ENCODE measurements at places on chromosomes 13 and 19.

DNA sequence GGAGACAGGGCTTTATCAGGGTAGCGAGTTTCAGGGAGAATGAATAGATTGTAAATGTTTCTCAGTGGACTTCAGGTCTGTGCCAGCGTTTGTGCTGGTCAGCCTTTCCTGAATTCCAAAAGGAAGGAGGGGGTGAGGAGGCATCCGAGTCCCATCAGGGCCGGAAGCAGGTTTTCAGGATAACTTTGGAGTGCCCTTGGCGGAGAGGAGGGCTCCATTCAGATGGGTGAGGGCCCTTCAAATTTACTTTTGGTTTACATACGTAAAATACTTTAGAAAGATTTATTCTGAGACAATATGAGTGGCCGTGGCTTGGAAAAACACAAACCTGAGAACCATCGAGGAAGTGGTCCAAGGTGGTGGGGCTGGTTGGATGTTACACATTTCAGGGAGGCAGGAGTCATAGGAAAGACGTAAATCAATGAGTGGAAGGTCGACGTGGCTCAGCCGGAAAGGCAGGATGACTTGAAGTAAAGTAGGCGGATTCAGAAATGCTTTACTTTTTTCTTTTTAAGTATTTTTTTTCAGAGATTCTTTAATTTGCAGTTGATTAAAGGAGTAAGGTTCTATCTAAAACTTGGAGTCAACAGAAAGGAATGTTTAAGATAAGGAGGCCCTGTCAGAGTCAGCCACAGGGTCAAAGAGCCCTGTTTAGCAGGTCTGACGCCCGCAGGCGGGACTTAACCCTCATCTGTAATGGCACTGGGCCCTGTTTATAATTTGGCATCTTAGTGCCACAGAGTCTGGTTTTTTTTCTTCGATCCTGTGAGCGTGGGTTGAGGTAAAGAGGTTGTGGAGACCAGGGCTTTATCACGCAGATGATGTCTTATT lies 32.8 kb downstream of the ATP11A start:
- peak; percentile 50 for DNase-seq

GRCh38 chr19:58330458-58330857 lies 3.7 kb downstream of the ZSCAN22 start:
- DNase-seq = no peak

- DNase-seq = no peak
Observed at GRCh38 chr13:108304170-108305016, 34.9 kb downstream of the TNFSF13B start.

GRCh38 chr19:39052243-39052746 lies 19.9 kb upstream of the FBXO27 start:
- peak; percentile 75 for DNase-seq

- no peak for DNase-seq
Observed at GRCh38 chr13:102688306-102688973, 6.4 kb downstream of the METTL21C start.

DNA sequence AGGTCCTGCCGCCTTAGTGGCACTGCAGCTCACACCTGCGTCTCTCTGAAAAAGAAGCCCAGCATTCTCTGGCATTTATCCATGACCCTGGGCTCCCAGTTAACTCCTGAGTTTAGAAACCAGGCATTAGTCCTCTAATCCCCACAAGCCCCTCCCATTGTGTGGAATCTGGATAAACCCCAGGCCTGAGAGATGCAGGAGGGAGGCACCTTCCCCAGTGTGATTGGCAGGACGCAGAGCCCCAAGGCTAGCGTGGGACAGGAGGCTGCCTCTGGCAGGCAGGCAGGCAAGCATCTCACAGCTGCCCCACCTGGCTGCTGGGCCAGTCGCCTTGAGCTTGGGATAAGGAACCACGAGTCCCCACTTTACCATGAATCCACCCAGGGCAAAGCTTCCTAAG lies 11.0 kb upstream of the SERPINE3 start:
- DNase-seq = no peak

GRCh38 chr19:10422846-10423245 lies 2.5 kb downstream of the PDE4A start:
- DNase-seq = no peak

GRCh38 chr13:90205081-90205480 lies 1142.4 kb upstream of the MIR17HG start:
- DNase-seq = no peak

DNA sequence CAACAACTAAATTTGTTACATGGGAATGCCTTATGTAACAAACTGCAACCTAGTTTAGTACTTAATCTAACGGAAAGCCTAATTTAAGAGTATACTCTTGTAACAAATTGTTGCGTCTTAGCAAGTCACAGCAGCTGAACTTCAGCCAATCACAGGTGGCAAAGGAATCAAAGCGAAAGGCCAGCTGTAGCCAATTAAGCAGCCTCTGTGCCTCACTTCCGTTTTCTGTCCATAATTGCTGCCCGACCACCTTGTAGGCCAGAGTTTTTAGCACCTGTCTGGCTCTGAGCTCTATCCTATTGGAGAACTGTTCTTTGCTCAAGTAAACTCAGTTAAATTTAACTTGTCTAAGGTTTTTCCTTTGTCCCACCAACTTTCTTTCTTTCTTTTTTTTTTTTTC lies 18.1 kb upstream of the HSPH1 start:
- no peak for DNase-seq

GRCh38 chr13:106587787-106588186 lies 19.9 kb upstream of the ARGLU1 start:
- DNase-seq = no peak

DNA sequence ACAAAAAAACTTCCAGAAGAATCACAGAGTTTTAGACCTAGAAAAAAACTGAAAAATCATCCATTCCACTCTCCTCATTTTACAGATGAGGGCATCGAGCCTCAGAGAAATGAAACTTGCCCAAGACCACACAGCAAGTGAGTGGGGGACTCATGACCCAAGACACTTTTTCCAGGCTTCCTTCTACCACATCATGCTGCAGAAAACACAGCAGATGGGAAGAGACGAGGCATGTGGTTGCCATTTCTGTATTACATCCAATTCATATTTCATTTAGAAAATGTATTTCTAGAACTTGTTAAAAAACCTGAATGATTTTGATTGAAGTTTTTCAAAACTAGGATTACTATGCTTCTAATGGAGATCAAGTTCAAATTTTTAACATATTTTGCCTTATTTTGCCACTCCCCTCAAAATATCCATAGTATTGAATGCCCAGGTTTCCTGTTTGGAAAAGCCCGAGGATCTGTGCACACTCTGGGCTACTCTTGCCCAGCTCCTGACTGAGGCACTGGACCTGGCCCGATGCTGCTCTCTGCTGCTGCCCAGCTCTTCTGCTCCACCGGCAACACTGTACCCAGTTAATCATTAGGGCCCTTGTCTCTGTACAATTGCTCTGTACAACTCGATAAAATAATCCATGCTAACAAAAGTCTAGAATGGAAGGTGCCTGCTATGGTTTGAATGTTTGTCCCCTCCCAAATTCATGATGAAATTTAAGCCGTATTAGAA lies 157.4 kb downstream of the EFNB2 start:
- DNase-seq = no peak

GRCh38 chr13:27406178-27406939 lies 18.1 kb upstream of the GTF3A start:
- no peak for DNase-seq

- no peak for DNase-seq
Observed at GRCh38 chr13:92804346-92804745, 422.3 kb upstream of the GPC6 start.

GRCh38 chr13:76955193-76955592 lies 6.9 kb downstream of the ACOD1 start:
- no peak for DNase-seq

DNA sequence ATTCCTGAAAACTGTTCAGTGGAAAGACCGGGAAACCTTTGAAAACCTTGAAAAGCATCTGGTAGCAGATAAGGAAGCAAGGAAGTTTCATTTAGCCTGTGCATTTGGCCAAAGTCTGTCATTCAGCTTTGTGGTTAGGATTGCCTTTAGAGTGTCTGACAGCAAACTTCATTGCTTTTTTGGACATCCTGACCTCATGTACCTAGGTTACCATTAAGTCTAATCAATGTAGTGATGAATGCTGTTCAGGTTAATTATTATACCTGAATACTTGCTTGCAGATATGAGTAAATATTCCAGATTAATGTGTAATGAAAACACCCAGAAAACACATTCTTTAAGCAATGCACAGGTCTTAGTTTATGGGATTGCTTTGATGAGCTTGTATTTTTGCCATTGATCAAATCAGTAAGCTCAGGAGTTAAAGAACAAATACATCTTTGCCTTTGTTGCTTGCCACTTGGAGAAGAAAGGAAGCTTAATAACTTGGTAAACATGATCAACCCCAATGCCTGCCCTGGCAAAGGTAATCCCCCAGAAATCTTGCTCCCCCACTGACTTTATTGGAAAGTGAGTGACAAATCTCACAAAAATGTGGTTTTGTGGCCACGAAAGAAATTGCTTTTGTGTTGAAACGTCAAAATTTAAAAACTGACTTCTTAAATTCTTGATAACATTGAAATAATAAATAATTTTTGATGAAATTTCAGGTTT lies 87.4 kb downstream of the SLC15A1 start:
- DNase-seq = no peak

DNA sequence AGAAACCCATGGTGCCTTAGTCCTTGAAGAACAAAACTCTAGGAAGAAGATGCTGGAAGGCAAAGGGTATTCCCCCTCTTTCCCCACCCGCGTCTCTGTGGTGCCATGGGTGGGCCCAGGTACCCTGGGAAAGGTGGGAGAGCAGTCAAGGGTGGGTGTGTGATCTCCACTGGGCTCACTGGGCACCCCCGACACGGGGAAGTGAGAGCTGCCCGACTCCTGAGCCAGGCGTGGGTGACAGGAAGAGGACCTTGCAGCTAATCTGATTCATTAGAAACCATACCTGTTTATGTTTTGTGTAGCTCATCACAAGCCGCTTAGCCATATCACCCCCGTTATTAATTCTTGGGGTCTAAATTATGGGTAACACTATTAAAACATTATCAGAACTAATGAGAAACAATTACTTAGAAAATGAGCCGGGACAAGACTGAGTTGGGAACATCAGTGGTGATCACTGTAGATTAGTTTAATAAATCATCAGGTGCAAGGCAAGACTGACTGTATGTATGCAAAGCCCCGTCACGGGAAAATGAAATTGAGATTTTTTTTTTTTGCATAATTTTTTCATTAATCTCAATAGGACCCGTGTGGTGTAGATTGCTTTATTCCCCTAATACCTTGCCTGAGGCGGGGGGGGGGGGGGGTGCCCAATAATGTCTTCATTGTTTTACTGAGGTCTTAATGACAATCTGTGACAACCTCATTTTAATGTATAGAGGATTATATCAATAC lies 77.3 kb downstream of the ZIC5 start:
- no peak for DNase-seq

GRCh38 chr13:98937911-98938381 lies 39.9 kb downstream of the DOCK9 start:
- no peak for DNase-seq

DNA sequence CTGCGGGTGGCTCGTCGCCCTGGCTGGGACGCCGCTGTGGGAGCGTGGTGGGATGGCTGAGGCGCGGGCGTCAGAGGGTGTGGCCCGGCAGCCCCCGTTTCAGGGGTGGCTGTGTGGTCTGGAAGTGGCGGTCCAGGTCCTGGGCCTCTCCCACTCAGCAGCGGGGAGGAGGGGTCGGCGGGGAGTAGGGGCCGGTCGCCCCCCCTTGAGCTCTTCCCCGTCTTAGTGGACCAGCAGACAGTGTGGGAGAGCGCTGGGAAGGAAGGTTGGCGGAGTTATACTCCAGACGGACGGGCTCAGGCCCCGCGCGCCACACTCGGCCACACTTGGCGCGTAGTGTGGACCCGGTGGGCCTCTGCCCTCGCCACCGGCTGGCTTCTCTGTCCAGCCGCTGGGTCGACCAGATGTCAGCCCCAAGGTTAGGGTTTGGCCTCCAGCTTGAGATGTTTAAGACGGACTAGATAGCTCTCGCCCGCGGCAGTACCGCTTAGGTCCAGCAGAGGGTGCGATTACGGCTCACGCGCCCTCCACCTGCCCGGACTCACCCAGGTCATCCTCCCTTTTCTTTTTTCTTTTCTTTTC lies 21.7 kb upstream of the ZNF429 start:
- DNase-seq = peak; percentile 62

DNA sequence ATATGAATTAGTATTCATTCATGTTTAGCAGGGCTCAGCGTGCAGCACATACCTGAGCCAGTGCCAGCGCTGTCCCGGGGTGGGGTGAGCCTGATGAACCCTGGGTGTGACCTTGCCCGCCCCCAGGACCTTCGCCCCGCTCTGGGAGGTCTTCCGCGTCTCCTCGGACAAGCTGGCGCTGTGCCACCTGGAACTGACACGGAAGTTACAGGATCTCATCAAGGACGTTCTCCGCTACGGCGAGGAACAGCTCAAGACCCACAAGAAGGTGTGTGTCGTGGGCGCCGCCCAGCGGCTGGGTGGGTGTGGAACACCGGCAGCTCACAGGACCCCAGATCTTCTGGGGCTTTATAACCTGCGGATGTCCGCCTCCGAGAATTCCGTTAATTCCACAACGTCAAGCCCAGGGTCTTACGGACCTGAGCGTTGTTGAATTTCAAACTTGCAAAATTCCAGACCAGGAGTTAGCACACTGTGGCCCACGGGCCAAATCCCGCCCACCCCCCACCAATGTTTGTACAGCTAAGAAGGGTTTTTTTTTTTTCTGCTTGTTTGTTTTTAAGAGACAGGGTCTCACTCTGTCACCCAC lies 15.4 kb downstream of the FCHO1 start:
- DNase-seq = peak; percentile 86

- DNase-seq = no peak
Observed at GRCh38 chr13:113882716-113883115, 18.8 kb upstream of the GAS6 start.

DNA sequence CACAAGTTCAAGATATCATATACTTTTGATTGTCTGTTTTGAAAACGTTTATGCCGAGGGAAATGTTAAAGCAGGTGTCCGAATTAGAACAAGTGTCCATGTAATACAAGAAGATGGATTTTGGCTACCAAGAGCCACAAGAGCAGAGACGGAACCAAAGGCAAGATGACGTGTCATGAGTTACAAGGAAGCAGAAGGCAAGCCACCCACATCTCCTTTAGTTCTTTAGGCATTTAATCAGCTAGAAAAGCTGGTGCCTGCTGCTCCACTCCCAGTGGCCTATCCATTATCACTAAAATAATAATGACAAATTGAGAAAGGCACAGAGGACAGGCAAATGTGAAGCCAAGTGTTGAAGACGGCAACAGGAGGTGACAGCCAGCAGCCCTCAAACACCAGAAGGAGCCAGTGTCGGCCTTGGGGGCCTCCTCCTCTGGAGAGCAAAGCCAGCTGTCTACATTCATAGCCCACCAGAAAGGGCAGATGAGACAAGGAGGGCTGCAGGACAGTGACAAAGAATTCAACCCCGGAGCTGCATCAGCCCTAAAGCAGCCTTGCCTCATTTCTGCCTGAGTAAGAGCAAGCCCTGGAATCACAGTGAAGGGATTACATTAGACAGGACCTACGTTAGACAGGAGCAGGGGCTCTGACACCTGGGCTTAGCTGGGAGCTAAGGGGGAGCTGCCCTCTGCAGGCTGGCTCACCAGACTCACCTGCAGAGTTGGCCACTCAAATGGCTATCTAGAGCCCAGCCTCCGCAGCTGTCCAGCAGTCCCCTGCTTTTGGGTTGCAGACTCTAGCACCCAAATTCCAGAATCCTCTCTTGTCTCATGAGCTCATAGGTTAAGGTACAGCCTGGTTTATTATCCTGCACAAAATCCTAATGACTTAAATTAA lies 569.9 kb downstream of the UQCRFS1 start:
- no peak for DNase-seq

GRCh38 chr13:105048677-105049076 lies 1486.8 kb downstream of the EFNB2 start:
- no peak for DNase-seq

All from sciatic nerve (tissue), 2 donors.